Activated gamma-delta T cell treated with anti-CD3 and anti-CD28 coated beads, Interleukin-2, amount 50 U/mL, for 16 hours (primary cell): ENCODE measurements at places on chromosomes 1 and 21.

- no peak for DNase-seq
Measured at GRCh38 chr21:34814529-34814951, 145.7 kb downstream of the CLIC6 start.

- no peak for DNase-seq
Measured at GRCh38 chr1:57889676-57890320, 465.9 kb upstream of the DAB1 start.

DNA sequence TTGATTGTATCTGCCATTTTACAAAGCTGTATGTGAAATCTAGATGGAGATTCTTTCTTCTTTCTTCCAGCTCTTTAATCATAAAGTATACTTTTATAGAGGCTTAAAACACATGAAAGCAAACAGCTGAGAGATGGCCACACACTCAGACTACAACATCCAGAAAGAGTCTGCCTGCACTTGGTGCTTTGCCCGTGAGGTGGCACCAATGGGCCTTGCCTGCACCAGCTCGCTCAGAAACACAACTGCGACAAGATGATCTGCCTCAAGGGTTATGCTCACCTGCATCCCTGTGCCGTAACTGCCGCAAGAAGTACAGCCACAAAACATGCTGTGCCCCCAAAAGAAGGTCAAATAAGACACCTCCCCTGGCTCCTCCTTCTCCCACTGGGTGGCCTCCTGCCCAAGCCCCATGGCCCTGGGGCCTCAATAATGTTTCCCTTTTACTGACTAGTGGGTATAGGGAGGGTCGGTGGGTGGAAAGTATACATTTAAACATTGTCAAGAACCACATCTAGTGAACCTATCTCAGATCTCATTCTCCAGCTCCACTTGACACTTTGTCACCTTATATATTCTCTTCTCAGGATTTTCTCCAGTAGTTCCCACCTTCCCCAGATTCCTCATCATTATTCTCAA lies 66.7 kb upstream of the ANGPTL3 start:
- DNase-seq: no peak

DNA sequence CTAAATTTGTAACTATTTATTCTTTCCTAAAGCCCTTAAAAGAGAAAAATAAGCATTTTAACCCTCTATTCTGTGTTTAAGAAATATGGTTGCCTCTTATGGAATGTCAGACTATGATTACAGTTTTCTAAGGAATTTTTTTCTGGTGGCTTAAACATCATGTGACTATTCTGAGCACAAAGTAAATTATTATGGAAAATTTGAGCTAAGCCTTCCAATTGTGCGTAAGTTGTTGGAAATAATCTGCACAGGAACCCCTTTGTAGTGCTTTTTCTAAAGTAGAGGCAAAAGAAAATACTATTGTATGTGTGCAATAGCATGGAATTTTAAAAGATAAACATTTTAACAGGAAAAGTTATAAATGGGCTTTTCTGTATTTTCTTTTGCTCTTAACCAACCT lies 254.8 kb downstream of the PBX1 start:
- DNase-seq: no peak

GRCh38 chr1:204726478-204726877 lies 40.9 kb upstream of the LRRN2 start:
- no peak for DNase-seq

DNA sequence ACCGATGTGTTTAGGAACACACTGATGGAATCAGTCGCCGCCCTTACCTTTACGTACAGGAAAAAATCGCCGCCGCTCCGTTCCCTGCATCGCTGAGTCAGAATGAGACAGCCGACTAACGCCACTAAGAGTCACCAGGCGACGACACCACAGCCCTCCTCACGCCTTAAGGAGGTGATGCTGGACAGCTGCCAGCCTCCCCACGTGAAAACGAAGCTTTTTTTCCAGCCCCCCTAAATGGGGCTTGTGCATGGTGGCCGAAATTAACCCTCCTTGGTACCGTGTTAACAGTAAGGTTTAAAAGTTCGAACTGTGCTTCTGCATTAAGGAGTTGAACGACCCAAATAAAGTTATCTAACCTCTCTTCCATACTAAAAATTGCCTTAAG lies 511 bp downstream of the DNTTIP2 start:
- DNase-seq: peak; percentile 50

GRCh38 chr21:25385341-25385740 lies 221.9 kb downstream of the MRPL39 start:
- DNase-seq: no peak

DNA sequence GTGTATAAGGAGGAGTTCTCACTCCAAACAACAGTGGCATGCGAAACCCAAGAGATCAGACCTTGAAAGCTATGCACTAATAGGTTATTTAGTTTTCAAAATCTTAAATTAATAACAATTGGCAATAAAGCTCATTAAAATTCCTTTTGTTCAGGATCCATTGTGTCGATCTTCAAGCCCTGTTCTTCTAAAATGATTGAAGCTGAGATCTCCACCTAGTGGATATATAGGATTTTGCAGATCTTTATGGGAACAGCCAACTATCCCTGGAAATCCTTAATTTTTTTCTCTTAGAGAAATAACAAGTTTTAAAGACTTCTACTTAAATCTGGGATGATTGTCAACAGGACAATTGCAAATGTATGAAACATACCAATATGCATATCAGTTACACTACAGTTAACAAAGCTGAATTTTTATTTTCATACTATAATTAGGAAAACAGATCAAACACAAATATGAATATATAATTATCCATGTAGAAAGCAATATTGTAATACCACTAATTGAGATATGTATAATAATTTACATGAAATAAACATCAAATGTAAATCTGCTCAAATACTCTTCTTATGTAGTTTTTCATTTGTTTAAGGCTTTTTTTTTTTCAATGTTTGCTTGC lies 43.3 kb downstream of the LRRC53 start:
- no peak for DNase-seq

DNA sequence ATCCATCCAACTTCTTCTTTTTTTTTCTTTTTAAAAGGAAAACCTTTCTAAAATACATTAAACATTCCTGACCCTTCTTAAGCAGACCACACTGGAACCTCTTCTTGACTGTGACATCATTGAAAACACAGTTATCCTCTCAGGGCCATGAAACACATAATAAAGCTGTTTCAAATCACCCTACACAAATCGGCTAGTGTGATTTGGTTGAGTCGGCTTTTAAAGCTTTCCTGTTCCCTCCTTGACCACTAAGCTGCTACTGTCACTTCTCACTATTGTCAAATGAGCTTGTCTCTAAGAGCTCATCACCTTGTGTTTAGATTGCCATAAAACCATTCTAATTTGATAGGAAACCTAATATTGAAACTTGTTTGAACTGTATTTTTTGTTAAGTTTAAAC lies 5.9 kb downstream of the USP24 start:
- DNase-seq: no peak
